Stimulated activated CD8-positive, alpha-beta memory T cell treated with anti-CD3 and anti-CD28 coated beads, Interleukin-15, amount 100 ng/mL, for 24 hours (primary cell): ENCODE measurements at places on chromosomes 12 and 14.
A peak's percentile ranks its signal among the peaks of the same experiment; 100 is the strongest.

- no peak for DNase-seq
Measured at GRCh38 chr12:96814200-96814599, 92.9 kb upstream of the NEDD1 start.

- DNase-seq: no peak
Measured at GRCh38 chr14:35234012-35234805, 58.0 kb upstream of the PSMA6 start.

DNA sequence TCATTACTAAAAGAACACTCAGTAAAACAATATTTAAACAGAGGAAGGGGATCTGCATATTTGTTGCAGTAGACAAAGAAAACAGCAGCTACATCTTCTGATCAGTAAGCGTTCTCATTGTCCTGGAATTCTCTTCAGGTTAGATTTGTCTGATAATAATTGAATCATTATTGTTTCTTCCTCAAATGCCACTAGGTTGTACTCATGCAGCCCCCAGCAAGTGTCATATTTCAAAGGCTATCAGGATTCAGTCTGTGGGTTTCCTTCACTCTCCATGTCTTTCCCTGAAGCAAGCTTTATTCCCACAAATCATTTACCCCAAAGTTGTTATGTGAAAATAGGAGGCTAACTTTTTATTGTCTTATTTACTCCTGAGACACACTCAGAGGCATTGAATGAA lies 14.7 kb downstream of the PIK3C2G start:
- DNase-seq: no peak

DNA sequence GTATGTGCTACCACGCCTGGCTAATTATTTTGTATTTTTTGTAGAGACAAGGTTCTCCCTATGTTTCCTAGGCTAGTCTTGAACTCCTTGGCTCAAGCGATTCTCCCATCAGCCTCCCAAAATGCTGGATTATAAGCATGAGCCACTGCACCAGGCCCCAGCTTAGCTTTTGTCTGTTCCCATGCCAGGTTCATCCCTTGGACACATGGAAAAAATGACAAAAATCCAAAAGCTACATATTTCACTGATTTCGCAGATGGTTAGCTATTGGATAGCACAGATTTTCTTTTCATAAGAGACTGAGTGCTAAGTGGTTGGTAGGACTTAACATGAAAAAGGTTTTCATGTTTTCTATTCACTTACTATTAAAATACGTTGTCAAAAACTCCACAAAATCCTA lies 286.6 kb upstream of the KITLG start:
- no peak for DNase-seq

DNA sequence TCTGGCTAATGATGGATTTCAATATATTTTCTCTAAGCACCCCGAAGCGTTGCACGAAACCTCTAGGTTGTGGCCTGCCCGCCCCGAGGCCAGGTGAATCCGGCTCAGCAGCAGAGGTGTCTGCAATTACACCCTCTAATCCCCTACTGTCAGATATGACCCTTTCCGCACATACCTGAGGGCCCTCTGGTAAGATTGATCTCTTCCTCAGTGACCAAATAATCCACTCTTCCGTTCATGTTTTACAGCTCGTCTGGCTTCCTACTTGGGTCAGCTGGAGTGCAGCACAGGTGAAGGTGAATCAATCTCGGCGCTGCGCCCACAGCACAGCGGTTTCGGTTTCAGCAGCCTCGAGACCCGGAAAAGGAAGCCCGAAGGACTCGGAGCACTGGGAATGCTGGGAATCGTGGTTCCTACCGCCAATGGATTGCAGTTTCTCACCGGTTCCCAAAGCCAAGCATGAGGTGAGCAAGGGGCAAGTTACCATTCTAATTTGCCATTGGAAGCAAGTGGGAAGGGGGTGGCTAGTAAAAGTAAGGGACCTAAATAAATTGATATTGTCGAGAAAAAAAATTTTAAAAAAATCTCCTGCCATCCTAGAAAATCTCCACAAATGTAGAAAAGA lies at the start of gene SYNJ2BP:
SYNJ2BP (minus strand) TSS at position 366 of the 625 bp plus-strand sequence; CDS start at position 239, 127 bp downstream.
- DNase-seq: peak; percentile 7

- no peak for DNase-seq
Measured at GRCh38 chr12:1810201-1810930, 10.0 kb upstream of the LRTM2 start.

DNA sequence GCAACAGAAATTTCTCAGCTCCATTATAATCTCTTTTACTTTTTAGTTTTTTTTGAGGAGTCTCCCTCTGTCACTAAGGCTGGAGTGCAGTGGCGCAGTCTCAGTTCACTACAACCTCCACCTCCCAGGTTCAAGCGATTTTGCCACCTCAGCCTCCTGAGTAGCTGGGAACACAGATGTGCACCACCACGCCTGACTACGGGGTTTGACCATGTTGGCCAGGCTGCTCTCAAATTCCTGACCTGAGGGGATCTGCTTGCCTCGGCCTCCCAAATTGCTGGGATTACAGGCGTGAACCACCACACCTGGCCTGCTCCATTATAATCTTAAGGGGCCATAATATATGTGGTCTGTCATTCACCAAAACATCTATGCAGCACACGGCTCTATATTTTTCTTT lies 23.4 kb downstream of the HNRNPC start:
- DNase-seq: no peak

- DNase-seq: no peak
Measured at GRCh38 chr12:15779925-15780324, 9.3 kb downstream of the EPS8 start.

DNA sequence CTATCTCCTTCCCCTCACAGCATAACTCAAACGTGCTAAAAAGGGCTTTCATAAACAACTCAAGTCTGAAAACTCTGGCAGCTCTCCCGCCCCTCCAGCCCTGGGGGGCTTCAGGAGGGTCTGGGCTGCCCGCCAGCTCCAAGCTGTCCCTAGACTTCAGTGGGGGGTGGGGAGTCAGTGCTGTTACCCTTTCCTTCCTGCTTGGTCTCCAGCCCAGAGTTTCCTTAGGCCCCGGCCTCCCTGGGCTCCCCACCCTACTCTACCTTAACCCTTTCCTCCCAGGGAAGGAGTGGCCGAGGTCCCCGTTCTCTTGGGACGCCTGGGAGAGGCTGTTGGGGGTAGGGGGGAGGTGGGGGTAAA lies 530 bp upstream of the NYNRIN start:
- no peak for DNase-seq

GRCh38 chr12:88570103-88570502 lies 10.2 kb downstream of the KITLG start:
- DNase-seq: no peak

DNA sequence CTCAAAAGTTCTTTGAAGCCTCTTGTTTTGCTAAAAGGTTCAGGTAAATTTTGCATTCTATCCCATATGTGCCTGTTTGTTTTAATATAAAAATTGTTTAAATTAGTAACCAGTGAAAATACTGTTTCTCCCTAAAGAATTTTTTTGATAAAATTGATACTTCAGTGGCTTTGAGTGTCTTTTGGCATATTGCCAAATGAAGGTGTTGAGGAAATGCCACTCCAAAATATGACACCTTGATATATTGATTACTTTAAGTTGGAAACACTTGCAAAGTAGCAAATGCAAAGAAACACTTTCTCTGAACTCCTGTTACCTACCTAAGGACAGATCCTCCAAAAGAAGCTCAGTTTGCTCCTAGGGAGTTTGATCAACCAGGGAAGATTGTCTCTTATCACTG lies 8.4 kb downstream of the STYX start:
- no peak for DNase-seq

- DNase-seq: no peak
Measured at GRCh38 chr12:78916845-78917480, 52.4 kb downstream of the SYT1 start.

DNA sequence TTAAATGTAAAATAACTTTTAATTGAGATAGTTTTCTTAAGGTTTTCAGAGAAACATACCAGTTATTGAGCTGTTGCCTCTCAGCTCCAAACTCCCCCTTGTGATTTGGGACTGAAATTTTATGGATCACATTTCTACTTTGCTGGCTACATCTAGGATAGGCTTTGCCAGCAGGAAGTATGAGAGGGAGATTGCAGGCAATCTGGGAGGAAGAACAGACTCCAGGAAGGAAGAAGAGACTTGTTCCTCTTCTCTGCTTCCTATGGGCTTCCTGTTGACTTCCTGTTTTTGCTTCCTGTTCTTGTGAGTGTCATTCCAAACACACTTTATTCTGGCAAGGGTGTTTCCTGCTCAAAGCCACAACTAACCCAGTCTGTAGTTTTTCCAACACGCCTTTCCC lies 312.9 kb downstream of the ITPR2 start:
- no peak for DNase-seq

- DNase-seq: no peak
Measured at GRCh38 chr14:92861856-92862745, 60.8 kb upstream of the CHGA start.

DNA sequence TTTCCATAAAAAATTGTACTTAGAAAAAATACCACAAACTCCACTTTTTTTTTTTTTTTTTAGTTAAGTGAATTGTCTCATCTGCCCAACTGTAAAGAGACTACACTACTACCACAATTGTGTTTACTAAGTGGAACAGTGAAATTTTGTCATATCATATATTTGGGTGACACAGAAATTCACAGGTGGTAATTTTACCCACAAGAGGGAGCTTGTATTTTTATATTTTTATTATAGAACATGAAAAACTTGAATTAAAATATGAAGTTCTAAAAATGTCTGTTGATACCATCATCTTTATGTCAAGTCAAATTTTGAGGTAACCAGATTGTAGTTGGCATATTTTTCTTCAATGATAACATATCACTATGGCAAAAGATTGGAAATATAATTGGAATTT lies 329.4 kb upstream of the SOX5 start:
- DNase-seq: no peak

GRCh38 chr14:69328765-69329164 lies 68.8 kb downstream of the GALNT16 start:
- no peak for DNase-seq

- DNase-seq: no peak
Measured at GRCh38 chr12:92762773-92763172, 60.0 kb downstream of the PLEKHG7 start.

GRCh38 chr12:27838543-27839185 lies 58.6 kb upstream of the MANSC4 start:
- no peak for DNase-seq

- no peak for DNase-seq
Measured at GRCh38 chr12:110941391-110941790, 21.0 kb upstream of the MYL2 start.

- no peak for DNase-seq
Measured at GRCh38 chr14:53956427-53957201, at the start of gene BMP4. BMP4 (minus strand) TSS chr14:53956825; CDS start chr14:53952222, 4,603 bp downstream.

DNA sequence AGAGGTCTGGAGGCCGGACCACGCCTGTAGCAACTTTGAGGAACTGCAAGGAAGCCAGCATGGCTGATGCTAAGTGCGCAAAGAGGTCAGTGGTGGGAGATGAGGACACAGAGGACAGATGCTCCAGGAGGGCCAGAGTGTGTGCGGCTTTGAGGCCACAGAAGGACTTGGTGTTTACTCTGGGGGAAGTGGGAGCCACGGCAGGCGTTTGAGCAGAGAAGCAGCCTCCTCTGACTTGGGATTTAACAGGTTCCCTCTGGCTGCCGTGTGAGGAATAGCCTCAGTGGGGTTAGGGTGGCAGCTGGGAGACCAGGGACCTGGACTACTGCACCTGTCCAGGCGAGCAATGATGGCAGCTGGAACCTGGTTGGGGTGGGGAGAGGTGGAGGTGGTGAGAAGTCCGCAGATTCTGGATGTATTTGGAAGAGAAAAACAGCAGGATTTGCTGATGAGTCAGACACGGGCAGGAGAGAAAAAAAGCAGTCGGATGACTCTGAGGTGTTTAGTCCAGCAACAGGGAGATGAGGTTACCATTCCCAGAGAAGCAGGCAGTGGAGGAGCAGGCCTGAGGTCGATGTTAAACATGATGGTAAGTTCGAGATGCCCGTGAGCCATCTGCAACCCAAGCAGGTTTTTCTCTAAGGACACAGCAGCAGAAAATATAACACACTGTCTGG lies 143.5 kb downstream of the SCARB1 start:
- no peak for DNase-seq

DNA sequence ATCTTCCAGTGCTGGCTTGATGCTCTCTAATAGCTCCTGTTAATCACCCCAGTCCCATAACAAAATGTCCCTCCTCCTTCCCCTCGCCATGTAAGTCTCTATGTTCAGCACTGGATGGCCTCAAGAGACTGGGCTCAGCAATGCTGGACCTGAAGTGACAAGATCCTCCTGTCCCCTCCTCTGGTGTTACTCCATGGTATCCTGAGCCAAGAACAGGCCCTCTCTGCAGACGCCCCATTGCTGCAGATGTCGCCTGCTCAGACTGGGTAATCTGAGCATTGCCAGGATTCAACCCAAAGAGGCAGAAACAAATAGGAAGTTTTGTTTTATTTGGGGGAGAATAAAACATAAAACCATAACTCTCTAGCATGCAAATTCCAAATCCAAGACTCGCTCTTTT lies 149.7 kb downstream of the NTF3 start:
- no peak for DNase-seq

DNA sequence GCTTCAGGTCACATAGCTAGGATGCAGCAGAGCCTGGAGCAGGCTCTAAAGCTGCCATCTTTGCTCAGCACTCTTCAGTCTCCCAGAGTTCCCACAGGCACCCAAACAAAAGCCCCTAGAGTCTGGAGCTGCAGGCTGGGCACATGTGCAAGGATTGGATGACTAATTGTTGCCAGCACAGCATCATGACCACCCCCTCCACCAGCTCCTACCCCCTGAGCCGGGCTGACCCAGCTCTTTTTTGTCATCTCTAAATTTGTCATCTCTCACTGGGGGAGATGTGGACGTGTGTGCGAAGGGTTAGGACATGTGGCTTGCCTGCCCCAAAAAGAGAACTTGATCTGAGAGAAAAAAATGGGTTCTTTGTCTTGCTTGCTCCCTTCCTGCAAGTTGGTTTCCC lies 4.3 kb upstream of the MMP19 start:
- no peak for DNase-seq

- DNase-seq: no peak
Measured at GRCh38 chr12:126404293-126404881, 1339.2 kb downstream of the AACS start.
